ENCODE measurements at places on chromosomes 11 and 22.

- no peak for DNase-seq
Observed at GRCh38 chr22:42171417-42171816, 40.8 kb upstream of the CYP2D6 start.

DNA sequence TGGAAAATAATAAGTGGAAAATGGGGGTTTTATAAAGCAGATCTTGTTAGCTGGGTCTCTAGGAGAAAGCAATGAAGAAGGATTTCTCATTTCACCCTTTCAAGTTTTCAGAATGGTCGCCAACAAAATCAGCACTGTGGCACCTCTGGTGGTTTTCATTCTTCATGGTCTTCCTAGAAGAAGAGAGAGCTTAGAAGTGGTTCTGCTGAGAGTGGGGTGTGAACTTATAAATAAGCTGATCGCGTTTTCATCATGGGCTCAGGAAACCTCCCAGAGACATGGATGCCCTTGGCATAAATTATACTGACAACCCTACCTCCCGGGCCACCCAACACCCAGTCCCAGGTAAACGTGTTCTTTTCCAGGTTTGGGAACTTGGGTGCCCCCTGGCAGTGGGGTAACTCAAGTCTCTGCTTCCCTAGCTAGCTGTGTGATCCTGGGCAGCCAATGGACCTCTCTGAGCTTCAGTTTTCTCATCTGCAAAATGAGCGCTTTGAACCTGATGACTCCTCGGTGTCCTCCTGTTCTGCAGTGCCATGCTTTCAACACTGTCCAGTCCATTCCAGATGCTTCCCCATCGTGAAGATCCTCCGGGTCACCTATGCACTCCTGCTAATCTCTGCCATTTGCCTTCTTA lies 72.6 kb upstream of the GRAMD1B start:
- DNase-seq = no peak

- no peak for DNase-seq
Observed at GRCh38 chr11:46450846-46451477, 59.4 kb upstream of the CHRM4 start.

- no peak for DNase-seq
Observed at GRCh38 chr11:63567044-63567840, 4.1 kb upstream of the PLAAT2 start.

GRCh38 chr11:95920460-95921105 lies 3.3 kb downstream of the MTMR2 start:
- no peak for DNase-seq

- no peak for DNase-seq
Observed at GRCh38 chr11:45614196-45614828, 51.1 kb downstream of the CHST1 start.

DNA sequence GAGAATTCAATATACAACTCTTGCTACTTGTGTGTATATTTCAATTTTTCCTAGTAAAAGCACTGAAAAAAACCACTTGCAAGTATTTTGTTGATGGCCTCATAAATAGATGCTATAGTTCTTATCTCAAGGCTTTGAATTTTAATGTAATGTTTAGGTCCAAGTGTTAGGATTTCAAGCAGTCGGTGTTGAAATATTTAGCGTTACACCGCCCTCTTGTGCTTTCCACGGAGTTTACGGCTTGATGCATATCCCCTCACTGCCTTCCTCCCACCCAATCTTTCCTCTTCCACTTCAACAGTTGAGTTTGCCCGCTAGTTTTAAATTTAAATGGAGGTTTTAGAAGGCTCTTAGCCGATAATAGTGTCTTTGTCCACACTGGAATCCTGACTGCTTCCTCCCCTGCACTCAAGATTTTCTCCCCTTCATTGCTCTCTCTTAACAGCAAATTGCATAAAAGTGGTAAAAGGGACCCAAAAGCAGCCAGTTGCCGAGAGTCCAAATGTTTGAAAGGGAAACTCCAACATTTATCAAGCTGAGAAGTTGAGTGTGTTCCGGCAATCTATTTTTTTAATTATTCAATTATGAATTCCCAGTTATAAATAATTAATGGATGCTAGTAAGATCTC lies 25.9 kb upstream of the HTATIP2 start:
- no peak for DNase-seq

DNA sequence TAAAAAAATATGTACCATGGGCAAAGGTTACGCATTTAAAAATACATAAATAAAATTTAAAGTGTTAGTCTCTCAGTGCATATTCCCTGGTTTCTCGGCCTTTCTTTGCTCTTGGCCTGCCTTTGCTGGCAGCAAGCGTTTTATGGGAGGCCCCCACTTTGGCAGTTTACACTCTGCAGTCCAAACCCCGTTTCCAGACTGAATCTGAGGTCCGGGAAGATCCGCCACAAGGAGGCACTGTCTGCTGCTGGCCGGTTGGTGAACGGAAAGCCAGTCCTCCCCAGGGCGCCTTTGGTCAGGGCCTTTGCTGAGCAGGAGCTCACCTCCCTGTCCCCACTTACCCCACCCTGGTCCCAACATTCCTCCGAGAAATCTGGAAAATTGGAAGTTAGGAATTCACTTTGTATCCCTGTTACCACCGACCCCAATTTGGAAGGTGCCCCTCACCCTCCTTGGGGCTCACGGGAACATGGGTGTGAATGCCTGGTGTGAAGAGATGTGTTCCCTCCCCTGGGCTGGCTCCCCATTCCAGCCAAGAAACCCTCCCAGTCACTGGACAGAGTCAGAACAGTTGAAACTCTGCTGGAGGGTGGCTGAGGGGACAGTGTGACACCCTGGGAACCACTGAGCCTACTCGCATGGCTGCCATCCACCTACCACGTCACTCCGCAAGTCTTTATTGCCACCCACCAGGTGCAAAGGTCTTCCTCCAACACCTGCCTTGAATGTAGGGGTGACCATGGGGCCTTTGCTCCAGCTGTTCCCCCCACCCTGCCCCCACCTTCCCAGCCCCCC lies 9.4 kb upstream of the SF1 start:
- no peak for DNase-seq

DNA sequence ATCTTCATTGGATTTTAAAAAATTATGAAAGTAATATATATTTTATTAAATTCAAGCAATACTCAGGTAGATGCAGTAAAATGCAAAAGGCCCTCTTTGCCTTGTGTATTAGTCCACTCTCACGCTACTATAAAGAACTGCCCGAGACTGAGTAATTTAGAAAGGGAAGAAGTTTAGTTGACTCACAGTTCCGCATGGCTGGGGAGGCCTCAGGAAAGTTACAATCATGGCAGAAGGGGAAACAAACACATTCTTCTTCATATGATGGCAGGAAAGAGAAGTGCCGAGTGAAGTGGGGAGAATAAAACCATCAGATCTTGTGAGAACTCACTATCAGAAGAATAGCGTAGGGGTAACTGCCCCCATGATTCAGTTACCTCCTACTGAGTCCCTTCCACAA lies 130.8 kb downstream of the HIPK3 start:
- no peak for DNase-seq

DNA sequence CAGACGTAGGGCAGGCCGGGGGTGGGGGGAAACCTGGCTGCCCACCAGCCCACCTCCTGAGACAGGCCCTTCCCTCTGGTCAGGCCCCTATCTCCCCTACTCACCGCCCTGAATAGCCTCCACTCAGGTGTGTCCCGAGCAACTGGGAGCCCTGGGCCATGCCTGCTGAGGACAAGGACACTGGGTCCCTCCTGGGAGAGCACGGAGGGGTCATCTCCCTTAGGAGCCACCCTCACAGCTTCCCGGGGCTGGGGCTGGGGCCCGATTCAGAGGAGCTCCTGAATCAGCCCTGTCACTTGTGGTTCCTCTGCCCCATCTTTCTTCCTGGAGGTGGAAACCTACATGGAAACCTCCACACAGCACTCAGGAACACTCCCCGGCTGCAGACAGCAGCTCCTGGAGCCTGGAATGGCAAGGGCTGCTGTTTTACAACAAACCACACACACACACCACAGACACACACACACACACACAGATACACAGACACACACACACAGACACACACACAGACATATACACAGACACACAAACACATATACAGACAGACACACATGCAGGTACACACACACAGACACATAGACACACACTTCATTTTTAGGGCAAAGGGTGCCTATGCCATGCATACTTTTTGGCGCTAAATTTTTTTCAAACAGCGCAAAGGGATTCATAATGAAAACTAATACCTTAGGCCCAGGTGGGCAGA lies 9.6 kb upstream of the EMID1 start:
- no peak for DNase-seq

- no peak for DNase-seq
Observed at GRCh38 chr22:40313007-40313406, 33.3 kb upstream of the ADSL start.

DNA sequence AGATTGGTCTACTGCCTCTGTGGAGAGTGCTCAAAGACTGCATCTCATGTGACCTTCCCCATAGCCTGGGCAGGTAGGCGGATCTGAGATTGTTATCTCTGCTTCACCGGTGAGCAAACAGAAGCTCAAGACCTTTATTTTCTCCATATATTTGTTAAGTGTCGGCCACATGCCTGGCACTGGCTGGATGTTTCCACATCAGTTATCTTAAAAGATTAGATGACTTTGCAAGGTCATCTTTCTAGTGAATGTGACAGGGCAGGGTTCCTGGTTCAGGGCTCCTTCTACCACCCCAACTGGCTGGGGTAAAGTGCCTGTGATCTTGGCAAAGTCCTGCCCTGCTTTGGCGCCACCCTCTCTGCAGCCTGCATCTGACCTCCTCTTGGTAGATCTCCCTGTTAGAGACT lies 125.0 kb downstream of the CCDC81 start:
- DNase-seq = no peak

DNA sequence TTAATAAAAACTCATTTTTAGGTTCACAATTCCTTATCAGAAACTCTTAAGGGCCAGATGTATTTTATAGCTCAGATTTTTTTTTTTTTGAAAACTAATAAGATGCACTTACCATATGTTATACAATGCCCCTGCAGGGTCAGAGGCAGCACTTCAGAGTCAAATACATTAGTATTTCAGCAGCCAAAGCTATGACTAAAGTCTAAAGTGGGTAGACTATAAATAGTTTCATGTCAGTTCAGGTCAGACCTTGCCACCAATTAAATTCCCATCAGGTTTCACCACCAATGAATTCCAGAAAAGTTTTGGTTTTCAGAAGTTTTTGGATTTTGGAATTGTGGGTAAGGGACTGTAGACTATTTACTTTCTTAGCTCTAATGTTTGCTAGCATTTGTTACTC lies 75.9 kb downstream of the FAM83F start:
- no peak for DNase-seq

DNA sequence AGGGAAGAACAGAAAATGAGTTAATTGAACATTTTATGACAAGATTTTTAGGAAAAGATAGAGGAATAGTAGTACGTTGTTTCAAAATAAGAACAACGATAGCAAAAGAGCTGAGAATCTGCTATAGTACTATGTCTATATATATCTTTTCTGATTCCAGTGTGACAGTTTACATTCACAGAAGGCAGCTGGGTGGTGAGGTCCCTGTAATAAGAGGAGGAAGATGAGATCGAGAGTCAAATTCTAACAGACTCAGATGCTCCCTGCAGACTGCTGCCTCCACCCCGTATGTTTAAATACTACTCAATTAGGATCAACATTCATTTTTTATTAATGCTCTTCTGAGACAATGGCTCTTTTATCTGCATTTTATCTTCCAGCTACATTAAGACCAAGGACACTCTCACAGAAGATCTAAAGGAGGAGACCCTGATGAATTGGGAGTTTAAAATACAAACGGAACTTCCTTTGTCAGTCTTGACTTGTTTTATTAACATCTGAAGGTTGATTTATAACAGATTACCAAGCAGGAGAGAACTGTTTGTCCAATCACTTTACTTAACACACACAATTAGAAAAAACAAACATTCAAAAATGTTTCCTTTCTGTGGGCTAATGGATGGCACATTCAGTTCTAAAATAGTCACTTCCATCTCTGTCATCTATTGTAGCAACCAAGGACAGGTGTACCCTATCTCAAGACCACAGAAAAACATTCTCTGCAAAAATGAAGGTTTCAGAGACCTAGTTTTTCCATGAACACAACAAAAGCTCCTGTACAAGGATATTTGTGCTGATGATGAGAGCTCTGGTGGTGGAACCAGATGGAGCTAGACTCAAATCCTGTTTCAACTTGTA lies 240.2 kb downstream of the CADM1 start:
- DNase-seq = no peak

- DNase-seq = no peak
Observed at GRCh38 chr11:6616596-6617250, 2.5 kb downstream of the TPP1 start.

DNA sequence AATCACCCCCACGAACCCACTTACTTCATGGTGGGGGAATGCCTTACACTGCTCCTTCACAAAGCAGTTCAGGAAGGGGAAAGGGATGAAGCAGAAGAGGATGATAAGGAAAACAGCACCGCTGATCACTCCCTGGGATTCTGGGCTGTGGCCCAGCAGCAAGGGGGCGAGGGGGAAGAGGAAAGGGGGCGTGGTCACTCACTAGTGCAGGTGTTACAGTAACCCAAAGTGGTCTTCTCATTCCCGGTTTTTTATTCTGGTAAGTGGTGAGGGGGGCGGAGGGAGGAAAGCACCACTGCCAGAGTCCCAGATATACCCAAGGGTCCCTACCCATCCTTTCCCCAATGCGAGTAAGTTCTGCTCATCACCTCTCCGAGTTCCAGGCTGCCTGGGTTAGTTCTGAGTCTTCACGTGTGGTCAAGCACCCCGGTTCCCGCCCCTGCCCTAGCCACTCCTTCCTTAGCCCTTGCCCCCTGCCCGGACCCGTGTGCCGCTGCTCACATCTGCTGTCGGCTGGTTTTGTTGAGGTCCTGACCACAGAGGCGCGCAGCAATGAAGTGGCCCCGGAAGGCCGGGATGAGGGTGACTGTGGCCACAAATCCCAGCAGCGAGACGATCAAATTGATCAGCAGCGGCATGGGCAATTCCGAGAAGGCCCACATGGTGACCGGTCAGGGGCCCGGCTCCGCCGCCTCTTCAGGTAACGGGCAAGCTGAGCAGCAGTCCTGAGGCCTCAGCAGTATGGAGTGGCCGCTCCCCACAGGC lies 477 bp downstream of the DPAGT1 start:
- no peak for DNase-seq

DNA sequence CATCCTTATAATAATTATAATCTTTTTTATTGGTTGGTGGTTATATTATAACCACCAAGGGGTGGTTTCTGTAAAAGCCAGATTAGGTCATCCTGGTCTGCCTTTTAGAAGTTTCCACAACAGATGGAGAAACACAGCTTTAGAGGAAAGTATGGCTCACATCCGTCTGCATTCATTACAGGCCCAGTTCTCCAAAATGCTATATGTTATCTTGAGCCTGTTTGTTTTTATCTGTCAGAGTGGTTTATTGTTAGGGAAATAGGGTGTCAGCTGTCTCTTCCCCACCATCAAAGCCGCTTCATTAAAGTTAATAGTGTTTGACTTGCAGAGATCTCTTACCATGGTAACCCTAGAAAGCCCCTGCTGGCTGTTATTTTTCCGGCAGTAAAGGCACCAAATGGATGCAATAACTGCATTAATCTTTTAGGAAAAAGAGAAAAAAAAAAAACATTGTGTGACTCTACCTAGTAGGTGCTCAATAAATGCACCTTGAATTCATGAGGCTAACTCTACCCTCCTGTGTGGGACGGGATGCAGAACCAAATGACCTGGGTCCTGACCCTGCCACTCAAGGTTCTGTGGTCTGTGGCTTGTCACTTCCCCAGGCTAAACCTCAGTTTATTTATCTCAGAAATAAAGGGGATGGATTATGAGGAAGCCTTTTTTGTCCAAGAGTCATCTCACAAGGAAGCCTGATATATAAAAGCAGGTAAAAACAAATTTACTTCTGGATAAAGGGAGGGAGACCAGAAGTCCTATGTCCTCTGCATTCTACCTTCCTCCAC lies 118.3 kb downstream of the WT1 start:
- no peak for DNase-seq
